ENCODE measurements at places on chromosomes 5 and 9.

GRCh38 chr9:108024604-108025003 lies 535.0 kb upstream of the KLF4 start:
- DNase-seq, result no peak

- no peak for DNase-seq
Measured at GRCh38 chr9:89678396-89679015, 73.7 kb downstream of the GADD45G start.

DNA sequence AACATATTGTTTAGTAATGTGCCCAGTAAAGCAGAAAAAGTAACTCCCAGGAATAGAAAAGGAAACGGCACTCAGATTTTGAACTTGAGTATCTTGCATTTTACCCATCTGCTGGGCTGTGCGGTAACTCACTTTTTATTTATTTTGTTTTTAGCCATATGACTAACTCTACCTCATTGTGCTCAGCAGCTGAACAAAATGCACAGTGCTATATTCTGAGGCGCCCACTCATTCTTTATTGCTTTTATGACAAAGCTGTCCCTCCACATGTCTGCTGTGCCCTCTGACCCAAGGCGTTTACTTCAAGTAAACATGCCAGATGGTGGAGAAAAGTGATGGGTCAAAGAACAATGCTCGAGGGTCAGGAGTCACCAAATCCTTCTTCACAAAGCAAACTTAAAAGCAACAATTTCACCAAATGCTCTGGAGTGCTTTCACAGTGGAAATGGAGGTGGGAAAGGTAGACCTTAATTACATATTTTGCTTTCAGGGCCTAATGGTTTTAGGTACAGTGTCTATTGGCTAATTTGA lies 215.2 kb upstream of the ELAVL2 start:
- no peak for DNase-seq

- DNase-seq, result no peak
Measured at GRCh38 chr5:114467729-114468128, 105.9 kb downstream of the KCNN2 start.

- no peak for DNase-seq
Measured at GRCh38 chr9:75226403-75227139, 138.3 kb downstream of the OSTF1 start.

DNA sequence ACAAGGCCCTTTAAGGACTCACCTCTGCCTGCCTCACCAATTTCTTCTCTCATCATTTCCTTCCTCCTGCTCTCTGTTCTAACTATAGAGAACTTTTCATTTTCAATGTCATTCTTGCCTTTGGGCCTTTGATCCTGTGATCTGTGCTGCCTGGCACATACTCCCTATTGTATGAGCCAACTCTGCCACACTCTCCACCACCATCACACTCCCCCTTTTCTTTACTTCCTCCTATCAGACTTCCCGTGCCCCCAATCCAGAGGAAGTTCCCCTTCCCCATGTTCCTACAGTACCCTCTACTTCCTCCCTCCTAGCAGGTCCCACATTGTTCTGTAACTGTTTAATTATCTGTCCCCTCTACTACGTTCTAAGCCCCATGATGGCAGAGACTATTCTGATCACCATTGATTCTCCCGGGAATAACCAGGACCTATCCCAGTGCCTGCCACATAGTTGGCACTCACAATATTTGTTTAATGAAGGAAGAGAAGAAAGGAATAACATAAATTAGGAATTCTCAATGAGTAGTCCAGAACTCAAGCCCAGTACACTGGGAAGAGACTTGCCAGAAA lies 27.5 kb downstream of the ADAM19 start:
- no peak for DNase-seq

- DNase-seq, result no peak
Measured at GRCh38 chr5:99544356-99544755, 615.5 kb upstream of the CHD1 start.

DNA sequence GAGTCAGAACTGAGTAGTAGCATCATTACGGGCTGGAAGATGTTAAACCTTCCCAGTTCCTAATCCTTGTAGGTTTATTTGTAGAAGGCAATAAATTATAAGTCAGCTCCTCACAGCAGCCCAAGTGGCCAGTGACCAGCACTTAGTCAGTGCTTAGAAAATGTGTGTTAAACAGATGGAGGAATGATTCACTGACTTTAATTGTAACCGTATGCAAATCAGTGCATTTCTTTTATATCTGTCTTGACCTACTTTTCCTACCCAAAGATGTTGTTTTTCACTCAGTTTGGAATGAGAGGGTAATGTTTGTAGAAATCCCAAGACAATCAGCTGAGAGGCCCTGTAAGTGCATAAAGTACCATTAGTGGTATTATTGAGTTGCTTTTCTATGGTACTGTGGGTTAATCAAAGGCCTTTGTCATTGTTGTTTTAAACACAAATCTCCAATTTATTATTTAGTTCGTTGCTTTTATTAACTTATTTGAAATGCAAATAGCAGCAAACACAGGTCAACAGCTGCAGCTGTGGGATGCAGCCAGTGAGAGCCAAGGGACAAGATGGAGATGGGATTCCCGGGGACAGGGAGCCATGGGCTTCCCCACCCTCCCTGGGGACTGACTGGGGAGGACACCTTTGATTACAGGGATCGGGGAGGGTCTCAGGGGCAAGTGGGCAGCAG lies 49.8 kb downstream of the MAP1B start:
- DNase-seq, result no peak

- no peak for DNase-seq
Measured at GRCh38 chr5:93674138-93674537, 67.3 kb downstream of the POU5F2 start.

DNA sequence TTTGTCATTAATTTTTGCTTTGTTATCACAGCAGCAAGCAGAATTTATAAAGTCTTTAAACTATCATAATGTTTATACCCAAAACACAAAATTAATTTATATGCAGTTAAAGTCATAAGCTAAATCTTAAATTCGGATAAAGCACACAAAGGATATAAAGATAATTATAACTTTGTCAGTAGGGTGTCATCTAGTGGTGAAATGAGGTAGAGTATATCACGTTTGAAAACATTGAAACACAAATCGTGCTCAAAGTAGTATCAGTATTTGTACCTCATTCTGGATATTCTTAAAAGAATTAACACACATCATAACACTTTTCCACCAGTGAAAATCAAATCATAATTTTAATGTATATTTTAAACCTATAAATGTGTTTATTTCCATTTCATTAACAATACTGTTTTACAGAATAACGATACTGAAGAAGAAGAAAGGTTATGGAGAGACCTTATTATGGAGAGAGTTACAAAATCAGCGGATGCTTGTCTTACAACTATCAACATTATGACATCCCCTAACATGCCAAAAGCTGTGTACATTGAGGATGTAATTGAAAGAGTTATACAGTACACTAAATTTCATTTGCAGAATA lies 129.5 kb downstream of the NIPBL start:
- no peak for DNase-seq

- no peak for DNase-seq
Measured at GRCh38 chr5:73892806-73893205, 266.8 kb downstream of the ARHGEF28 start.

DNA sequence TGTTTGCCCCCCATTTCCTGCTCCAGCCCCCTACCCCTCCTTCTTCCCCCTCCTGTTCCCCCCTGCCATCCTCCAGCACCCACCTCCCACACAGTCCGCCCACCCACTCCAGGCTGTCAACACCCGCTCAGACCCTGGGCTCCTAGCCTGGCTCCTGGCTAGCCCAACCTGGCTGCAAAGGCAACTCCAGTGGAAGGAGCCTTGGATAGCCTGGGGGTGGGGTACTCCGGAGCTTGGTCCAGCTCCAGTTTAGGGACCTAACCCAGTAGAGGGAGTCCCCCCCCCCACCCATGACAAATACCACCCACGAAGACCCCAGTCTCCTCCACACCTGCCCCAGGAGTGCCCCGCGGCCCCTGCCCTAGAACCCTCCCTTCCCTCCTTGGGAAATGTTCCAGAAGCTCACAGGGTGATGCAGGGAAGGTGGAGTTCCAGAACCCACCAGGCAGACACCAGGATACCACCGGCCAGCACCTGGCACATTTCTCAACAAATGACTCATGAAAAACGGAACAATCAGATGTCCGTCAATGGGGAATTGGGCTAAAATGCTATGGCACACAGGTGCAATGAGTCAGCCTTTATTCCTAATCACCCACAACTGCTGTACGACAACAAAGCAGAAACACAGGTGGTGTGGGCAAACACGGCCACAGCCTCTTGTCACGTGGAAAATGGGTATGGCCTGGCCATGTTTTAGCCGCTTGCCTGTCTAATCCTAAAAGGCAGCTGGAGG lies 901 bp upstream of the SLC12A7 start:
- no peak for DNase-seq

DNA sequence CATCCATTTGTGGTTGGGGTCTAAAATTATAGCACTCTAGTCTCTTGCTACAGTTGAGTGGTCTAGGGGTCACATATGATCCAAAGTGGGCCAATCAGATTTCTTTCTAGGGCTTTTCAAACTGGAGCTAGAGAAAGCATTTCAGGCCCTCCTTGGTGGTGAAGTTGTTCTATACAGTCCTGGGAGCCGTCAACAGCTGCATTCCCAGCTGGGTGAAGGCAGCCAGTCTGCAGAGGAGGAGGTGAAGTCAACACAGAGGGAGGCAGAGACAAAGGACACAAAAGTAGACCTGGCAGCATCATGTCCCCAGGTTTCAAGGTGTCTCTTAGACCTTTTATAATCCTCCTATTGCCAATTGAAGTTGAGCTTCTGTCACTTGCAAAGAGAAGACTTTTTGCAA lies 518.2 kb downstream of the BNC2 start:
- no peak for DNase-seq

DNA sequence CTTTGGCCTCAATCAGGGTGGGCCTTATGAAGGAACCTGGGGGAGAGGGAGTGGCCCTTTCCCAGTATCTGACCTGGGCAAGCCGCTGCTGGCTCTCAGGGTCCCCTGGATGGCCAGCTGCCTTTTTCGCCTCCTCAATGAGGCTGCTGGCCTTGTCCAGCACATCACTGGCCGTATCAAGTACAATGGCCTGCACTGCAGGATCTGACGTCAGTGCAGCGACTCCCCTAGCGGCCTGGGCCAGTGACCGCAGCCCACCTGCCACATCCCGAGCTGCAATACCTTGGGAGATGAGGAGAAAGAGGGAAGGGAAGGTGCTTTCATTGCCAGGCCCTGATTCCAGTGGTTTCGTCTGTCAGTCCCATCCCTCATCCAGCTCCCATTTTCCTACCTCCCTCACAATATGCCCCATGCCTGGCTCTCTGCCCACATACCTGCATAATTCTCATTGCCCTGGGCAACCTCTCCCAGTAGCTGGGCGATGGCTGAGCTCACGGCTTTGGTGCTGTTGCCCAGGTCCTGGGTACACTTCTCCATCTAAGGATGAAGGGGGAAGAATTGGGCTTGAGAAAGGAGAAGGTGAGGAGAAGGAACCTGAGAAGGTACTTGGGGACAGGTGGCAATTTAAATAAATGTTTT lies 19.1 kb downstream of the TLN1 start:
- DNase-seq, result no peak
